ENCODE measurements at places on chromosomes 4 and X.

- DNase-seq, result no peak
Observed at GRCh38 chrX:117532339-117532738, 584.3 kb downstream of the KLHL13 start.

GRCh38 chr4:140076307-140076706 is 77.7 kb downstream of the MAML3 start:
- no peak for DNase-seq

- DNase-seq, result peak; percentile 49
Observed at GRCh38 chrX:41275661-41276609, 58.0 kb upstream of the DDX3X start.

DNA sequence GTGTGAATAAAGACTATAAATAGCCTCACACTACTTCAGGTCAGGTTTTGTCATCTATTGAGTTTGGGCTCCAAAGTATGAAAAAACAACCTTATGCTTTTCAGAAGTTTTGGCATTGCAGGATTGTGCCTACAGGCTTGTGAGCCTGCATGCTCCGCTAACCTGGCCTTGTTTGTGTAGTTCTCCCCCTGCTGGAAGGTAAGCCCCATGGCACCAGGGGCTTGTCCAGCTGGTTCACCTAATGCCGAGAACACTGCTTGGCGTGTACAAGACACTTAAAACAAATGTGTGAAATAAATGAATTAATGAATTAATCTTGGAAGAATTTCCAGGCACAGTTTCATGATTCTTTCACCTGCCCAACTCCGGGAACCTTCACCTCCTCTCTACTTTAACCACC is 1.8 kb upstream of the HSD17B10 start:
- peak; percentile 30 for DNase-seq

DNA sequence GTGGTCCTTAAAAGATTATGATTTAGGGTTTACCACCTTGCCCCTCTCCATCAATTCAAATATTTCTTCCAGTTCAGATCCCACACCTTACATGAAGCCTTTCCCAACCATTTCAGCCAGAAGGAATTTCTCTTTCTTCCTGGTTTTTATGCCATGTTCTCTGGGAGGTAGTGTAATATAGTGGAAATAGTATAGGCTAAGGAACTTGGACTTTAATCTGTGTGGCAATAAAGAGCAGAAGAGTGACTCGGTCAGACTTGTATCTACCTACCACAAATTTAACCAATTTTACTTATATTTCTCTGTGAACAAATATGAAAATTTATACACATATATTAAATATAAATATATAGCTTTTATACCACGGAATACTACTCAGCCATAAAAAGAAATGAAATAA is 18.4 kb upstream of the CISD2 start:
- DNase-seq, result no peak

DNA sequence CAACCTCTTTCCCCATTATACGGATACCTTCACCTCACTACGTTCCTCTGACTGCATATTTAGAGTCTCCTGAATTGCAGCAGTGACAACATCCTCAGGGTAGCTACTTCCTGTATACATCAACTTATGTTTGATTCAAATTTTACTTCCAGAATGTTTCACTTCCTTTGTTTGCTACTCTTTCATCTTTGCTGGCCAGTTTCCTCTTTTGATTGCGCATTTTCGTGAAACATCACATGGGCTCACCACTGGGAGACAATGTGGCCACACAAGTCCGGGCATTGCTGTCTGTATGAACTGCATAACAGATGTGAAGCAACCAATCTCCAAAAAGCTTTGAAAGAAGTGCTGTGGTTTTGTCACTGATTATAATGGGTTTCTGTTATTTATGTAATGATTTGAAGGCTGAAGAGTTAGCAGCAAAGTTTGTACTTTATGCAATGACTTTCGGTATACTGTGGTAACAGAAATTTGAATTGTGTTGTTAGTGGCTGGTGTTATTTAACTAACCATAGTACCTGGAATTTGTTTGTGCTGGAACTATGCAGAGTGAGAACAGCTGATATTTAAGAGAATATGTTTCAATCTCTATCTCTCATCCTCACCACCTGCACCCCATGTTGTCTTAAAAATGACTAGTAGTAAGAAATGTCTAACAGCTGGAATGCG is 7.4 kb downstream of the SNCA start:
- DNase-seq, result no peak

DNA sequence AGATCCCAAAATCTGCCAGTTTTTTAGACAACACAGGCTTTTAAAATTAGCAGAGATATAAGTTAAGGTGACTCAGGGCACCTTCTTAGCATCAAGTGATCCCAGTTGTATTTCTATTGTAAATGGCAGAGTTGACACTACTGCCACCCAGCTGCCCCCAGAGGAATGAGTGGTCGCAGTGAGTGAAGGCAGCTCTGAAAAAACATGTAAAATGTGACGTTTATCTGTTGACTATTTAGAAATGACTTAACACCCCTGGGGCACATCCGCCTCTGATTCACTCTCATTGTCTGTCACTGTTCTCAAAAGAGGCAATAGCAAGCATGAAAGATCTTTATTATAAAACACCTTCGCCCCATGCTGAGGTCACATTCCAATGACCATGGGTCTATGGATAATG is 592.4 kb downstream of the ACTRT1 start:
- DNase-seq, result no peak

GRCh38 chrX:37504991-37505390 is 66.5 kb upstream of the LANCL3 start:
- no peak for DNase-seq
